ENCODE measurements at places on chromosomes 4 and X.

- peak; percentile 79 for DNase-seq
These were observed 619 bp upstream of the LRBA start for GRCh38 chr4:151015459-151016347.

- no peak for DNase-seq
These were observed 1441.6 kb upstream of the PCDH7 start for GRCh38 chr4:29278585-29278984.

DNA sequence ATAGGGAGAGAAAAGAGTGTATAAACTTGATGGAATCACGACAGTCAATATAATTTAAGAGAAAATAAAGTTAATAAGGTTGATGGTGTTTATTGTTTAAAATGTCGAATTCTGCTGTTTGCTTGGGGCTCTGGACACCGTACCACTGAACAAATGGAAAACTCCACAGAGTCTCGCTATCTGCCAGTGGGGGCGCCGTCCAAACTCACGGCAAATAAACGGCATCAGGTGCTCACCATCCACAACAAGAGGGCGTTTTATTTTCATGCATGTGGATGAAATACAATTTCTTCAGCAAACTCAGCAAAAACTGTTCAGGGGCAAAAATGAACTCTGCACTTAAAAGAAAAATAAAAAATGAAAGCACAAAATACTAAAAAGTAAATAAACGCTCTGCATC is 46.6 kb upstream of the FAM47C start:
- peak; percentile 42 for DNase-seq

- DNase-seq: no peak
These were observed 27.7 kb downstream of the METTL14 start for GRCh38 chr4:118712872-118713271.

- DNase-seq: no peak
These were observed 118.0 kb downstream of the SOWAHB start for GRCh38 chr4:76779740-76780459.

DNA sequence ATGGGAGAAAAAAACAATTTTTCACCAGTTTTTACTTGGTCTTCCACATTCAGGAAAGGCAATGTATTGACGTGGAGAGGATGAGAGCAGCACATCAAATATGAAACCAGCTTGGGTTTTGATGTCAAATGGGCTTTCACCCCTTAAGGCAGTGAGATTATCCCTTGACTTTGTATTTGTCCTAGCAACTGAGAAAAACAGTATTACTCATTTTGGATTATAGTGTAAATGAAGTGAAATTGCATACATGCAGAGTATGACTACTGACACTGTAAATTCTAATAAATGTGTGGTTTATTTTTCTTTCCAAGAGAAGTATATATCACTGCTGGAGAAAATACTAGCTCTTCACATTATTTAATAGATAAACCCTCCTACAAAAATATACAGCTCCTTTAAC is 863.6 kb upstream of the IGFBP7 start:
- no peak for DNase-seq

GRCh38 chrX:43656005-43656494 is at the start of gene MAOA:
TSS of gene MAOA (plus strand) at chrX:43656299. CDS start at chrX:43656342, 43 bp downstream.
- peak; percentile 28 for DNase-seq

DNA sequence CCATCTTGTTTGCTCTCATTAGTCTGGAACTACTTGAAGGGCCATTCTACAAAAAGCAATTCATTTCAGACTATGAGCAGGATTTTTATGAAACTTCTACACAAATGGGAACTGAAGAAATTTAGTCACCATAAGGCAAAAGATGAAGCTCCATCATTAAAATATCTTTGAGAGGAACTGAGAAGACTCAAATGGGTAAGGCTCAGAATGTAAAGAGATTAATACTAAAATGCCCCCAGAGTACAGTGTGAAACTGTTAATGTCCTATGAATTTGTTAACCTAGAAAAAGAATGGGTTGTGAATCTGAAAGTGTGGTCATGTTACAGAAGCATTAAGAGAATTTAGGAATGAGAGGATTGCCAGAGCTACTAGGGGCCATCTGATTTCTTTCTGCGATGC is 77.9 kb upstream of the SLC7A11 start:
- no peak for DNase-seq

DNA sequence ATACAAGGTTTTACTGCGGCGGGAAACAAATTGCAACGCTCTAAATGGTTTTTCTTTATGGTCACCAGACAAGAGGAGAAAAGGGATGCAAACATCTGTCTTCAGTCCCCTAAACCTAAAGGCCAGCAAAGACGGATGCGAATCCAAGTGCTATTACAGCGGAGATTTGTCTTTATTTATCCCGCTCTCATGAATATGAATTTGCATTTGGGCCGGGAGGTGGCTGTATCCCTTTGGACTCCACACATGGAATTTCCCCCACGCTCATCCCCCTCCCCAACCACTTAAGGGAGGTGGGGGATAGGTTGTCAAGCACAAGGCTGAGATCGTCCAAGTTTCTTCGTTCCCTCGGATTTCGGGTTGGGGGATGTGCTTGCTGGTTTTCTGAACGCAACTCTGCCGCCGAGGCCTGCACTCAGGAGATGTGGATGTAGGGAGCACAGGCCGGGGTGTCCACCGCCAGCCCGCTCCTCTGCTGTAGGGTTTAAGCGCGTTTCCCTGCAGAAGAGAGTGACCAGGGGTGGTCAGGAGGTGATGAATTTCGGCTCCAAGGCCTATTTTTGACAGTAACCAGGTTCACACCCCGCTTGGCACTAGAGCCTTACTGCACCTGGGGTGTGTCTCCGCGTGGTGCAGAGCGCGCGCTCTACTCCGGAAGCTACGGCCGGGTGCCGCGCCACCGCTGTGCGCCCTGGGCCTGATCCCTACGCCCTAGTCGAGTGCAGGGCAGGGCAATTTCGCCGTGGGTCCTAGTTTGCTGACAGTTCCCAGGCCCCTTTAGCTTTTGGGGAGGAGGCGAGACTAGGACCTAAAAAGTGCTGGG is 2.3 kb upstream of the PHOX2B start:
- DNase-seq: no peak

DNA sequence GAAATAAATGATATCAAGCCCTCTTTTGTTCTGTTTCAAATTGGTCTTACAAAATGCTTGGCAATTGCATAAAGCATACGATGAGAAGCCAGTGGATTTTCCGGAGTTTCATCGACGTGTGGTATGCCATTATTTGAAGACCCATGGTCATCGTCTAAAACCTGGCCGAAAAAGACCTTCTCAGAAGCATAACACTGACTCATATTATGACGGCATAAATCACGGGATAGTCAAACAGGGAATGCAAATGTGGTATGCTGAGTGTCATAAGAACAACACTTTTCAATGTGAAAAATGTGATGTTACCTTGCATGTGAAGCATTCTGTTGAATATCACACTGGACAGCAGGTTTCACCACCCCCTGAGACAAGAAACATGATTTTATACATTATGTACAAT is 695.2 kb downstream of the GRXCR1 start:
- no peak for DNase-seq

DNA sequence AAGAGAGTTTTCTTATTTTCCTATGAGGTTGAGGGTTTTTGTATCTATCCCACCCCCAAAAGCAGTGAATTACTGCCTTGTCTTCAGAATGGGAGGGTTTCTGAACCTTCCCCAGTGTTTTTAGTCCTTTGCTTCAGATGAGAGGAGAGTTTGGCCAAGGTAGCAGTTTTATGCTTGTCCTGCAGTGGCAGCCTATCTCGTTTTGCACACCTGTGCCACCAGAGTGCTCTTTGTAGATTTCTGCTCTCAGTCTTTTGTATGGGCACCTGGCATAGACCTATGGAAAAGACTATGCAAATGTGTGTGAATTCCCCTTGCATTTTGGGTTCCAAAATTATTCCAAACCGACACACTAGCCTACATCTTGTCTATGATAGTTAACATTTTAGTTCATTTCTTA is 5.8 kb downstream of the TBC1D19 start:
- no peak for DNase-seq

DNA sequence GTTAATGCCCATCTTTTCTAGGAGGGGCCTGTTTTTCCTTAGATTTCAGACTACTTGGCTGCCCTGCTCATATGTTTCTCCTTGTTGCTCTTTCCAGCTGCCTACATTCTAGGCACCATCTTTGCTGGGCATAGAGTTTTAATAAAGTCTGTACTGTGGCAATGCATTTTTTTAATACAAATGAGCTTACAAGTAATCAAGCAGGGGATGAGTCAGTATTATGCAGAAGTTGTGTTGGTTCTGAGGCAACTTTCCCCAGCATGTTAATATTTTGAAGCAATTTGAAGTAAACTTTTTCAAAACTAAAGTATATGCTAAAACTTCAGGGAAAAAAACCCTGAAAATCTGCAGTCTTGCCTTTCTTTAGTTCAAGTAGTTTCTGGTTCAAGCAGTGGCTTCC is 372.0 kb upstream of the GATB start:
- no peak for DNase-seq

DNA sequence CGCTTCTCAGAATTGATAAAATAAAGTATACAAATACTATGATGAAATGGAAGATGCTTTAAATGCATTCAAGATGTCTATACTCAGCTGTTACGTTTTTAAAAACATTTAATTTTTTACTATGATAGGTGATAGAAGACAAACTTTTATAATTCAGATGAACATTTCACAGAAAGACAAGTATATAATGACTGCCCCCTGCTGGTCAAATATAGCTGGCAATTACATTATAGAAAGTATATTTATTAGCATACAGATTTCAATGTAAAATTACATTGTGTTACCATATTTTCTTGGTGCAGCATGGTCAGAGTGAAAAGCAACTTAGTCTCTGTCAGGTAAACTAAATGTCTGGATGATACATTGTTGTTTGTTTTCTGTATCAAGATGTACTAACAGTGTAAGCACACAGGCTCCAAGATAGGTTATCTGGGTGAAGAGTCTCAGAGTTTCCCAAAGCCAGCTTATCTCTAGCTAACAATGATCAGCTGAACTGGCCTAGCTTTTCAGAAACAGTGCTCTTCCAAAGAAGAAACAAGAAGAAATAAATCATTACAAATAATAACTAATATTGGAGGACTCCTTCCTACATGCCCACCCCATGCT is 54.1 kb downstream of the SRPX start:
- DNase-seq: peak; percentile 35

DNA sequence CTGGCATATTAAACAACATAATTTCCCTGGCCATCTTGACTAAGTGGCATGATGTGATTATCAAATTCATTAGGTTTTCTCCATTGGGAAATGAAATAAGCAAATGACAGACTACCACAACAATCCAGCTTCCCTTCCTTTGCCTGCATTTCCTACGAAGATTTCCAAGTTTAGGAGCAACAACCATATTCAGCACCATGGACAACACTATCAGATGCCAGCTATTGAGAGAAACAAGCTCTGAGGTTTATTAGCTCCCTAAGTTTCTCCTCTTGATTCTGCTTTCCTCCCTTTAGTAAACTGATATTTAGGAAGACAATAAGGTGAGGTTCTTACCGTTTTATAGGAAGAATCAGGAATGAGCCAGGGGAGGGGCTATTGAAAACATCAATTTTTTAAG is 36.2 kb downstream of the DCX start:
- no peak for DNase-seq

GRCh38 chrX:44945736-44946135 is 72.7 kb downstream of the KDM6A start:
- peak; percentile 12 for DNase-seq

GRCh38 chrX:24080704-24081103 is 25.9 kb downstream of the EIF2S3 start:
- no peak for DNase-seq

- DNase-seq: no peak
These were observed 29.5 kb upstream of the C4orf54 start for GRCh38 chr4:99687120-99687519.

DNA sequence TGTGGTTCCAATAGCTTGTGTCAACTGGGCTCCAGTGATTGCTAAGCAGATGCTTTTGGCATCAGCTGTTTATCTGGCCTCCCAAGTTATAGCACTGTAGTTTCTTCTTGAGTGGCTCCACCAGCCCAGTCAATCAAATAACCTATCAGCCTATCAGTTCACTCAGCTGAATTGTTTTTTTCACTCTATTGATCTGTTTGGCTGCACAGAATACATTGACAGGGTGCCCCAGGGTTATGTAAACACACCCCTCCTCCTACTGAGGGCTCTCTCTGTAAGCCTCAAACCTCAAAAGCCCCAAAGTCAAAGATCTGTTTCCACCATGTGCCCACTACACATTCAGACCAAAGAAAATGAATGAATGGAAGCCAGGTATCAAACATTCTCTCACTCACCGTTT is 214.0 kb downstream of the HS6ST2 start:
- DNase-seq: no peak
